ENCODE measurements at places on chromosomes 16 and 17. TPM values are rescaled to one million over a fixed set of nuclear protein-coding genes. Genes with fewer than 3 reads are reported as not detected.

GRCh38 chr17:28612531-28612930 lies 1.5 kb downstream of the RSKR start:
- H3K27ac ChIP-seq, result peak overlapping the region; percentile 55
- H3K4me3 ChIP-seq, result no peak overlapping the region
- H3K4me1 ChIP-seq, result peaks cover 3% of the 10 kb centered on the region
- no peak for DNase-seq
- no peaks in the 10 kb centered on the region for H3K27me3 ChIP-seq

GRCh38 chr17:48634493-48635208 lies 8.5 kb upstream of the HOXB9 start:
- no peaks in the 10 kb centered on the region for H3K36me3 ChIP-seq
- H3K4me3 ChIP-seq, result peak overlapping the region; percentile 4
- H3K4me1 ChIP-seq, result peaks cover 14% of the 10 kb centered on the region
- H3K27me3 ChIP-seq, result peaks cover 83% of the 10 kb centered on the region

SLC35B1 gene
- total RNA-seq, result 50.7 TPM

DNA sequence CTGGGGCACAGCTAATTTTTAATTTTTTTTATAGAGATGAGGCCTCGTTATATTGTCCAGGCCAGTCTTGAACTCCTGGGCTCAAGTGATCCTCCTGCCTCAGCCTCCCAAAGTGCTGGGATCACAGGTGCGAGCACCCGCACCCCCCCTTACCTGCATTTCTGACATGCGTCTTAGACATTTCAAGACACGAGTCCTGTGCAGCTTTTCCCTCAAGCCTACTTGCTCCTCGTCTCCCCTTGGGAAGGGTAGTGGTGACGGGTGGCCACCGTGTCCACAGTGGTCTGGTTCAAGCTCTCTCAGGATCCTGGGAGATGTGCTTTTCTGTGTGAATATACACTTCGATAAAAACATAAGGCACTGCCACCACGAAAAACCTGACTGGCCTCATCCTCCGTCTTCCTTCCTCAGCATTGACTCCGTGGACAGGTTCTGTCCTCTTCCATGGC lies 9.6 kb downstream of the CANT1 start:
- no peak overlapping the region for H3K27ac ChIP-seq
- H3K4me3 ChIP-seq, result no peak overlapping the region
- H3K27me3 ChIP-seq, result no peaks in the 10 kb centered on the region
- H3K4me1 ChIP-seq, result peaks cover 8% of the 10 kb centered on the region

DNA sequence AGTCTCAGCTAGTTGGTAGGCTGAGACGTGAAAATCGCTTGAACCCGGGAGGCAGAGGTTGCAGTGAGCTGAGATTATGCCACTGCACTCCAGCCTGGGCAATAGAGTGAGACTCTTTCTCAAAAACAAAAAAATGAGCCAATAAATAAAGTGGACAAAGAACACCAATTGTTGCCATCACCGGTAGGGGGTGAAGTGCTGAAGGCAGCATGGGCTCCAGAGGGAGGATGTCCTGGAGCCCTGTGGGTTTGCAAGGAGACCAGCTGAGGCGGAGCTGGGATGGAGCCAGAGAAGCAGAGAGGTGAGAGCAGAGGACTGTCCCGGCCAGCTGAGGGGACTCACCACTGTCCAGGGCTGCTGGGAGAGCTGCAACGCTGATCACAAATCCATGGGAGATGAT lies 13.8 kb downstream of the CHST6 start:
- H3K36me3 ChIP-seq, result no peaks in the 10 kb centered on the region
- H3K27ac ChIP-seq, result no peak overlapping the region
- no peak overlapping the region for H3K4me3 ChIP-seq
- no peak for DNase-seq

MT1M gene
- not detected for total RNA-seq

DNA sequence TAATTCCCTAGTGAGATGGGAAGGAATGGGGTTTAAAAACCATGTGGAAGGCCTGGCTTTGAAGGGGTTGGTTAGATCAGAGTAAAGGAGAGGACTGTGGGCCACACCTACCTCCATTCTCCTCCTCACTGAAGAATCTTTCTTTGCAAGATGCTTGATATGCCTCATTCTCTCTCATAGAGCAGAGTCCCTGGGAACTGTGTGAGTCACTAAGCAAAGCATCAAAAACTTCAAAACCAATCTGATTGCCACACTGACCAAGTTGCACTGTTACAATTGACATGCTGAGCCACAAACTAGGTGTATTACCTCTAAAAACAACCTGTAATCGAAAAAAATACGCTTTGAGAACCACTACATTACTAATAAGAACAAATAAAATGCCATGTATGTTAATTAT lies 2.0 kb downstream of the TUBD1 start:
- H3K27me3 ChIP-seq, result no peaks in the 10 kb centered on the region
- peaks cover 39% of the 10 kb centered on the region for H3K36me3 ChIP-seq
- H3K4me1 ChIP-seq, result peaks cover 39% of the 10 kb centered on the region
- peak overlapping the region; percentile 32 for H3K4me3 ChIP-seq

GAS2L2 gene
- not detected for total RNA-seq

CENPN gene
- total RNA-seq, result 67.2 TPM

KRTAP16-1 gene
- total RNA-seq, result not detected

GRCh38 chr17:27455236-27455913 lies 873 bp upstream of the KSR1 start:
- H3K36me3 ChIP-seq, result peaks cover 3% of the 10 kb centered on the region
- H3K4me1 ChIP-seq, result peaks cover 50% of the 10 kb centered on the region
- H3K4me3 ChIP-seq, result peak overlapping the region; percentile 67

- no peaks in the 10 kb centered on the region for H3K27me3 ChIP-seq
- H3K4me3 ChIP-seq, result no peak overlapping the region
- no peaks in the 10 kb centered on the region for H3K36me3 ChIP-seq
- H3K27ac ChIP-seq, result no peak overlapping the region
These were observed 116.6 kb downstream of the METRNL start for GRCh38 chr17:83196024-83196365.

DNA sequence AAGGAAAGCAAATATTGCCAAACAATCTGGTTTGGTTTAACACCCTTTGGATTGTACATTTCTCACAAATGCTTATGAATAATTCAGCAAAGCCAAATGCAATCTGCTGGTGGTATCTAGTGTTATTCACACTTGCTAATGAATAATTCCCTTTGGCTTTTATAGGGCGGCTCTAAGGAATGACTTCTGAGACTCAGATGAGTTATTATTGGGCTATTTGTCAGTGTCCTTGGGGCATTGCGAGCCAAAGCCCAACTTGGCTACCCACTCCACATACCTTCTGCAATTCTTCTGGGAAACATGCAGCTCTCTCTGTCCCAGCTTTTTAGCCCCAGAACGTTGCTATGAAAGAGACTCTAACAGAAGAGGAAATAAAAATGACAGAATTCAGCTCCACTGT lies 41.1 kb downstream of the FTO start:
- no peak overlapping the region for H3K4me3 ChIP-seq
- no peaks in the 10 kb centered on the region for H3K36me3 ChIP-seq
- DNase-seq, result no peak
- no peaks in the 10 kb centered on the region for H3K27me3 ChIP-seq
- H3K27ac ChIP-seq, result no peak overlapping the region

DNA sequence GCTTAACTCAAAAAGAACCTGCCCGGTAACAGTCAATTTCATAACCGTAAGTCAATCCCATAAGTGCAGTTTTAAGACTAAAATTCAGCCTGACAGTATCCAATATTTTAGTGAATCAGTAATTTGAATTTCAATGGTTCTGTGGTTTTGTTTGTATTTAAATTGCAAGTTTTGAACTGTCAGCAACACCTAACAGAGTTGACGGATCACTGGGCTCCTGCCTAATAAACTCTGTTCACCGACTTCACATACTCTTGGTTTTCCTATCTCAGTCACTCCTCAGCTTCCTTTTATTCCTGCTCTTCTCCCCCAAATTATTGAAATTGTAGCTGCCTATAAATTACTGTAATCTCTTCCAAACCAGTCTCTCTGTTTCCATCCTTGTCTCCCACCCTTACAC lies 12.5 kb downstream of the SIAH1 start:
- no peak overlapping the region for H3K27ac ChIP-seq
- peaks cover 16% of the 10 kb centered on the region for H3K4me1 ChIP-seq
- DNase-seq, result no peak
- H3K27me3 ChIP-seq, result no peaks in the 10 kb centered on the region

DNA sequence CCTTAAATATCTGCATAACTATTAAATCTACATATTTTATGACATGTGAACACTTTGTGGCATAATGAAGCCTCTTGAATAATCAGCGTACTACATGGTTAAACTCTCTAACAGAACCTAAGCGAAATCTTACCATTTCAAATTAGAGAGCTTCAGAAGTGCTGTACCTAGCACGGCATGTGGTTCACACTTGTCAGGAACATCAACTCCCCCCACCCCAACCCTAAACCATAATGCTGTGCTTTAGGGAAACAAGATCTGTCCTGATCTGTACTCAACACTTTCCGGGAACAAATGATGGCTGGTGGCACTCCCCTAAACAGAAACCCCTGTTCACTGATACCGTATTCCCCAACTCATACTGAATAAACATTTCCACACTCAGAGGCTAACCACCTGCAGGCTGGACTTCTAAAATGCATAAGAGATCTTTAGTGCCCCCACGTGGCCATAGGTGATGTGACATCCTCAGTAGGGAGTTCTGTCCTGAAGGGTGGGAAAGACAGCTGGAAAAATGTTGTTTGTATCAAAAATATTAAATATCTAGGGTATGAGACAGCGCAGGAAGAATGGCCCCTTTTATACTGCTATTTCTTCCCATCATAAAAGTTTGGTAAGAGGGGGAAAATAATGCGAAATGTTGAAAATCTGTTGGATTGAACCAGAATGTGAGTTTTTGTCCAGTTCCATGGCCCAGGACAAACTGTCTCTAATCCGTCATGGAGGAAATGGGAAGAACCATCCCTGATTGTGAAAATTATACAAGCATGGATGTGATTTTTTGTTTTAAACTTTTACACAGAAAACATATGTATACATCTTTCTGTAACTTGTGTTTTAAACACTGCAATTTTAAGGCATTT lies 88.6 kb downstream of the USP31 start:
- no peaks in the 10 kb centered on the region for H3K4me1 ChIP-seq
- H3K36me3 ChIP-seq, result no peaks in the 10 kb centered on the region
- peaks cover 14% of the 10 kb centered on the region for H3K27me3 ChIP-seq
- no peak overlapping the region for H3K4me3 ChIP-seq

GRCh38 chr17:82240506-82241182 lies 11.8 kb downstream of the SLC16A3 start:
- peaks cover 65% of the 10 kb centered on the region for H3K36me3 ChIP-seq
- H3K4me1 ChIP-seq, result peaks cover 49% of the 10 kb centered on the region
- DNase-seq, result no peak
- H3K27ac ChIP-seq, result peak overlapping the region; percentile 73

DNA sequence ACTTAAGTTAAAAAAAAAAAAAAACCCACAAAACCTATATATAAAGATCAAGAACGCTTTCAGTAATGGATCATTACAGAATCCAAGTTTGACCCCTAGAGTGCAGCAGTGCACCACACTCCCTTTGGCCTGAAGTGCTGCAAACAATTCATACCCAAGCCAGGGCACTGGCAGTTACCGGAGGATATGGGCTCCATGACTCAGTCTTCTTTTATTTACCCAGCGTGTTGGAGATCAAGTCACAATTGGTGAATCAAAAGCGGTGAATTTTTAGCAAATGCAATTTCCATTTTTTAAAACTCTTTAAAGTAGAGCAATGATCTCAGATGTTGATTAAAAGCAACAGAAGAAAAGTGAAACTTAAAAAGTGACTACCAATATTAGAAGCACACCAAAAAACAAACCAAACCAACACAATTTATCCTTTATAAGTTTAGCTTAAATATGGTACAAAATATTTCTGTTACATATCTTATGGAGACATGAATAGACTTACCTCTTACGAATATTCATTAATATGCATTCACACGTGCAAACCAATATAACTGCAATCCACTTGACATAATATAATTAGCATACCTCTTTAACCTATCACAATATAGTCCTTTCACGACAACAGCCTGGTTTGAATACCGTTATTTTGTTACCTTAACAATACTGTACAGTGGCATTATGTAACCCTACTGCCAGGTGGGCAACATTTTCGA lies 46.3 kb downstream of the ZNF652 start:
- no peaks in the 10 kb centered on the region for H3K27me3 ChIP-seq
- H3K27ac ChIP-seq, result peak overlapping the region; percentile 77
- peak; percentile 90 for DNase-seq
- H3K36me3 ChIP-seq, result peaks cover 27% of the 10 kb centered on the region
- peak overlapping the region; percentile 60 for H3K4me3 ChIP-seq

GRCh38 chr16:27289669-27290068 lies 21.1 kb upstream of the NSMCE1 start:
- no peak overlapping the region for H3K4me3 ChIP-seq
- H3K27ac ChIP-seq, result no peak overlapping the region
- no peak for DNase-seq
- H3K27me3 ChIP-seq, result no peaks in the 10 kb centered on the region
- H3K4me1 ChIP-seq, result peaks cover 38% of the 10 kb centered on the region

DNA sequence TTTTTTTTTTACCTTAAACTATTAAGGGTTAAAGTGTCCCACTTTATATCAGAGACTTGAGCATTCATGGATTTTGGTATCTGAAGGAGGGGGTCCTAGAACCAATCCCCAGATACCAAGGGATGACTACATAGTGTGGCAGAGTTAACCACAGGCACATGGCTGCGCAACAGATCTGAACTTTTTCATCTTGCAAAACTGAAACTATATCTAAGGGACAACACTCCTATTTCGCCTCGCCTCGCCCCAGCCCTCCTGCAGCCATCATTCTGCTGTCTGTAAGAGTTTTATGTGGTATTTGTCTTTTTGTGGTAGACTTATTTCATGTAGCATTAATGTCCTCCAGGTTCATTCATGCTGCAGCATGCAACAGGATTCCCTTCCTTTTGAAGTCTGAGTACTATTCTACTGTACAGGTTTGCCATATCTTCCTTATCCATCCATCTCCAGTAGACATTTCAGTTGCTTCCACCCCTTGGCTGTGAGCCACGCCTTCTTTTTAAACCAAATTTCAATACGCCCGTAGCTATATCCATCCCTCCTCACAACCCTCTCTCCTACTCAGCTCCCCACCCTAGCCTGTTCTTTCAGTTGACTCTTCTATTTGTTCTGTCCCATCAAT lies 53.2 kb downstream of the AMFR start:
- H3K4me3 ChIP-seq, result peak overlapping the region; percentile 34
- no peaks in the 10 kb centered on the region for H3K27me3 ChIP-seq
- H3K4me1 ChIP-seq, result peaks cover 15% of the 10 kb centered on the region
- DNase-seq, result peak; percentile 46

DNA sequence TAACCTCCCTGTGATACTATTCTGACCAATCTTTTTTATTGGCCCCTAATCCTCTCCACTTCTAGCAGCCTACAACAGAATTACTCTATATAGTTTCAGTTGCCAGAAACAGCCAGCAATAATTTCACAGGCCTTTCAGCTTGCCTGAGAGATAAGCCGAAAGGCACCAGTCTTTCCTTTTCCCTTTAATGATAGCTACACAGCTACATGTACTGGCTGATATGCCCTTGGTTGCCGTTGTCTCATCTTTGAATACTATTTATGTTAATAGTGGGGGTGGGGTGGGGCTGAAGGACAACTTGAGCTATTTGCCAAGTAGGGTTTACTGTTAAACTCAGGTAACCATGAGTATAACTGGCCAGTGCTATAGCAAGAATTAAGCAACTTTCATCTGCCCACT lies 35.8 kb upstream of the RASL10B start:
- peaks cover 1% of the 10 kb centered on the region for H3K4me1 ChIP-seq
- H3K4me3 ChIP-seq, result no peak overlapping the region
- H3K27ac ChIP-seq, result no peak overlapping the region
- peaks cover 22% of the 10 kb centered on the region for H3K36me3 ChIP-seq

- DNase-seq, result no peak
- H3K4me1 ChIP-seq, result no peaks in the 10 kb centered on the region
- no peaks in the 10 kb centered on the region for H3K36me3 ChIP-seq
- H3K4me3 ChIP-seq, result no peak overlapping the region
These were observed 713.2 kb downstream of the CDH11 start for GRCh38 chr16:64408699-64409098.

All from activated CD8-positive, alpha-beta T cell treated with anti-CD3 and anti-CD28 coated beads, Interleukin-2, amount 10 ng/mL, durations not matched to agents 7 days and 5 days (primary cell).